ENCODE measurements at places on chromosomes 11 and 22.

- DNase-seq = no peak
These were observed 35.4 kb downstream of the CD82 start for GRCh38 chr11:44600839-44601383.

DNA sequence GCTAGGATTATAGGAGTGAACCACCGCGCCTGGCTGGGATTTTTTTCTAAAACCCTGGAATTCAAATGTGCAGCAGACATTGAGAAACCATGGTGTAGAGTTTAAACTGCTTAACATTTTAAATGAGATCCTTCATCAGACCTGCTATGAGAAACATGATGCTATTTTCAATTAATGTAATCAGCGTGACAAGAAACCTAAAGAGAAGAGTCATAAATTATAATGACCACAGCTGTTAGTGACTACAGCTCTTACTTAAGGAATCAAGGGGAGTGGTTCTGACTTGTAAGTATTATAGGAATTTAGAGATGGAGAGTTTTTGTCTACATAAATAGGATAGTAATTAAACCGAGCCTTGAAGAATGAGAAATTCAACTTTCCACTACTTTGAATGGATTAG lies 170.6 kb downstream of the BARX2 start:
- no peak for DNase-seq

- DNase-seq = peak; percentile 11
These were observed 5.9 kb downstream of the ASCL2 start for GRCh38 chr11:2264366-2265053.

GRCh38 chr11:79422866-79423265 lies 18.0 kb downstream of the TENM4 start:
- no peak for DNase-seq

GRCh38 chr22:36948273-36949225 lies 35.1 kb downstream of the CSF2RB start:
- no peak for DNase-seq

DNA sequence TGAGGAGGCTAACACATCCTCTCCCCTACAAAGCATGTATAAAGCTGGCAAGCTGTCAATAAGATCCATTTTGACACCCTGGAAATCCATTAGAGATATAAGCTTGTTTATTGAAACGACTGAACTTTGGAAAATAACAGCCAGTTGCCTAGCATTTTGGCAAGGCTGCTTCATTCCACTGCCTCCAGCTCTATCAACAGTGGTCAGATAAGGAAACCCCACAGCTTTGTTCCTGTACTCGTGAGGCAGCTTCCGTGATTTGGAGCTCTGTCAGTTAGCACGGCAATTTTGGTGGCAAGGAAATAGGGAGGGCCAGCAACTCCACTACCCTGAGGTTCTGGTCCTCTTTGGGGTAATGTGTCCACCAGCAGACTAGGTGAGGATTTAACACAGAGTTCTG lies 2.0 kb upstream of the OR51S1 start:
- DNase-seq = no peak

DNA sequence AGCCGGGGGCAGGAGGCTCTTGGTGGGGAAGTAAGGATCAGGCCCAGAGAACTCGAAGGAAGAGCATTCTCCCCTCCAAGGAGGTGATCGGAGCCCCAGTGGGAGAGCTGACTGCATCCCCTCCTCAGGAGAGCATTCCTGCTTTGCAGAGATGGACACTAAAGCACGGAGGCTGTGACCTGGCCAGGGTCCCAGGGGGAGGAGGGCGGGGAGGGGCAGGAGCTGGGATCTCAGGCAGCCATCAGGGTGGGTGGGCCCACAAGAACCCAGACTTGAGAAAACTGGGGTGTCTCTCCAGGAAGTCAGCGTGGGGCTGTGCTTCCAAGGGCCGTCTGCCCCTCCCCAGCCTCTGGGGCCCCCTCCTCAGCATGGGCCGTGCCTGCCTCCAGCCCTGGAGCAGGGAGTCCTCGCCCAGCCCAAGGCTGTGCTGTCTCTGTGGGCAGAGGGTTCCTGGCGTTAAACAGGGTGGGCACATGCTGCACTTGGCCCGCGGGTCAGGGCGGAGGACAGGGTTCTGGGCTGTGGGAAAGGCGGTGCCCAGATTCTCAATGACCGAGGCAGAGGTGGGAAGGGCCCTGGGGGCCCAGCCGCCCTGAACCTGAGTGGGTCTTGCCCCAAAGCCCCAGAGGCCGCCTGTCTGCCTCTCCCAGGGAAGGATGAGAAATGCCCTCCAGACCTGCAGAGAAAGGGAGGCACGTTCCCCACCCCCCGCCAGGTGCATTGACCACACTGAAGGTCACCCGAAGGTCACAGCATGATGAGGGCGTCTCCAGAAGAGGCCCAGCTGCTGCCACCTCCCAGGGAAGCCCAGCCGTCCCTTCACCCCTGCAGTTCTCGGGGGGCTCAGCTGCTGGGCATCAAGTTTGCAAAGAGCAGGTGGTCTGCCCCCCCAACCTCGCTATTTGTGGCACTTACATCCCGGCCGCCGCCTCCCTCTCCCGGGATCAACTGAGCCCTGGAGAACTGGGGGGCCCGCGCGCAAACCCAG lies 643 bp downstream of the CEND1 start:
- DNase-seq = no peak

DNA sequence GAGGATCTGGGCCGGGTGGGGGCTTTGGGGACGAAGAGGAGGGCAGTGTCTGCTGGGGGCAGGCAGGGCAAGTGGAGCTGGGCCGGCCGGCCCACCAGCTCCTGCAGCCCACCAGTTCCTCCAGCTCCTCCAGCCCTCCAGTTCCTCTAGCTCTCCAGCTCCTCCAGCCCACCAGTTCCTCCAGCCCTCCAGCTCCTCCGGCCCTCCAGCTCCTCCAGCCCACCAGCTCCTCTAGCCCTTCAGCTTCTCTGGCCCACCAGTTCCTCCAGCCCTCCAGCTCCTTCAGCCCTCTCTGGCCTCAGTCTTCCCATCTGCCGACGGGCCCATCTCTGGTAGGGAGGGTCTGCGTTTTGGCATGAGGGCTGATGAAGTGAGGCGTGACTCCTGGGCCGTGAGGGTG lies 9.2 kb upstream of the CCDC188 start:
- no peak for DNase-seq

GRCh38 chr22:50208430-50208938 lies 7.7 kb downstream of the SELENOO start:
- DNase-seq = no peak

DNA sequence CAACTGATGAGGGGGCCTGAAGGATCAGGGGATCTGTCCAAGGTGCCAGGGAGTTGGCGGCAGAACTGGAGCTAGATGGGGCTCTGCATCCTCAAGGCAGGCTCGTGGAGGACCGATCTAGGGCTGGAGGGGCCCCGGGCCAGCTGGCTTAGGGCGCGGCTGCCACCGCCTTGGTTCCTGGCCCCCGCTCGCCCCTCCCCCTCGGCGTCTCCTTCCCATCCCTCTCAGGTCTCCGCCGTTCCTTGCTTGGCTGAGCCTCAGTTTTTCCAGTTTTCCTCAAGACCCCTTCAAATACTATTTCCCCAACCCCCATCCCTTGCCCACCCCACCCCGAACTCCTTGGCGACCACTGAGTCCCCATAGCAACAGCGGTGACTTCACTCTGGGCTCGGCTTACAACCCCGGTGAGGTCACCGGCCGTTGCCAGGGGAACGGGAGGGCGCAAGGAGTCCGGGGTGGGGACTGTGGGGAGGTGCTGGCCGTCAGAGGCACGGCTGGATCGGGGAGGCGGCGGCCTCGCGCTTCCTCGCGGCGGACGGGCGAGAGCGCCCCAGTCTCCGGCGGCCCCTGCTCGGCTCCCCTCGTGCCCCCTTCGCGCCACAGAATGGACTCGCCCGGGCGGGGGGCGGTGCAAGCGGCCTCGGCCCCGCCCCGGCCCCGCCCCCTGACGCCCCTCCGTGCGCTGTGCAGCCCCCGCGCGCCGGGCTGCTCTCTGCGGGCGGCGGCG lies 7.5 kb downstream of the FREY1 start:
- DNase-seq = peak; percentile 72

GRCh38 chr11:34305780-34306179 lies 52.0 kb downstream of the ABTB2 start:
- no peak for DNase-seq

- no peak for DNase-seq
These were observed 2.8 kb downstream of the LRRC51 start for GRCh38 chr11:72083414-72083813.

GRCh38 chr11:107741044-107741823 lies 29.4 kb upstream of the SLN start:
- DNase-seq = peak; percentile 2

DNA sequence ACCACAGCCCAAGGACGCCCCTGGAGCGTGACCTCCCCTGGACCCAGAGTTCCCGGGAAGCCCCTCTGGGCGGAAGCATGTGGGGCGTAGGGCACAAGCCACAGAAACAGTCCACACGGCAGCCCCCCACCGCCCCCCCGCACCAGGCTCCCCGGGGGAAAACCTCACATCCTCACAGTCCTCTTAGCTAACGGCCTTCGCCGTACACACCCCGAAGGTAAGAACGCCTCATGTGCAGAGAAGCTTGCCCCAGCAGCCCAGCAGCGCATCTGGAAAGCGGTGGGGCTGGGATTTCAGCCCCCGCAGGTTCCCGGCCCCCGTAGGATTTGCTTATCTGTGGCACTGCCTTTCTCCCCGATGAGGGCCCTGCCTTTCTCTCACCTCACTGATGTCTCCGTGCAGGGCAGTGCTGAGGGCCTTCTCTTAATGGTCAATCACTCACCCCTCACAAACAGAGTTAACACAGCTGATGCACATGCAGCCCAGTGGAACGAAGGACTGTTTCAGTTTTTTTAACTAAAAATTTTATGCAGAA lies 309.2 kb downstream of the BRD1 start:
- DNase-seq = no peak

GRCh38 chr11:109864151-109864661 lies 229.0 kb upstream of the ZC3H12C start:
- no peak for DNase-seq
